Progenitor cell of endocrine pancreas (in vitro differentiated cells): ENCODE measurements at places on chromosomes 1 and 21.
A peak's percentile ranks its signal among the peaks of the same experiment; 100 is the strongest.

DNA sequence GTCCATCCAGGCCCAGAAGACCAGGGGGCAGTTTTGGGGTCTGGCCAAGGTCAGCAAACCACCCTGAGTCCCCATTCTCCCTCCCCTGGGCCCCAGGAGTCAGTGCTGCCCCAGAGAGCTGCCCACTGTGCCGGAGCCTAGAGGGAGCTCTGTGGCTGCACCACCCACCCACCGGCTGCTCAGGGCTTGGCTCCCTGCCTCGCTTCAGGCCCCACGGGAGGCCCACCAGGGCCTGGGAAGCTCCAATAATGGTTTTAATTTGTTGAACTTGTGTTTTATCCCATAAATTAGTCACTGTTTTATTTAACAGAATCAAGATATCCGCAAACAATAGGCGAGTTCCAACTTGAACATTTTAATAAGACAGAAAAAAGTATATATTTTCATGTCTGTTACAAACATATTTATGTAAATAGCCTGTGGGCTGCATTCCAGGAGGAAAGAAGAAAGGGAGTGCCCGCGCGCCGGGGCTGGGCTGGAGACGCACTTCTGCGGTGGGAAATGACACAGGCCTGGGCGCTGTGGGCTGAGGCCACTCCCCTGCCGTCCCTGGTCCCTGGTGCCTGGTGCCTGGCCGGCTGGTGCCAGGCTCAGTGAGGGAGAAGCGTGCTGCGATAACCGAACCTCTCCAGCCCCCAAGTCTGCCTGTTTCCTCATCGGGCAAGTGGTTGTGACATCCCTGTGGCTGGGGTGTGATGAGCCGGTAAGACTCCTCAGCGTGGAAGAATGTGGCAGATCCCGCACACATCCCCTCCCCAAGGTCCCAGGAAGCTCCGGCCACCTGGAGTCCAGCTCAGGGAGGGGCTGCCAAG, 160.5 kb downstream of the PEX14 start:
- no peak for DNase-seq

GRCh38 chr1:183493540-183494245, 21.4 kb downstream of the SMG7 start:
- DNase-seq, result no peak

GRCh38 chr1:204888294-204888693, 17.6 kb downstream of the NFASC start:
- DNase-seq, result no peak

- no peak for DNase-seq
These were observed 13.5 kb downstream of the RAB3B start for GRCh38 chr1:51976846-51977602.

GRCh38 chr1:172344444-172344843, 76.0 kb upstream of the C1orf105 start:
- no peak for DNase-seq

DNA sequence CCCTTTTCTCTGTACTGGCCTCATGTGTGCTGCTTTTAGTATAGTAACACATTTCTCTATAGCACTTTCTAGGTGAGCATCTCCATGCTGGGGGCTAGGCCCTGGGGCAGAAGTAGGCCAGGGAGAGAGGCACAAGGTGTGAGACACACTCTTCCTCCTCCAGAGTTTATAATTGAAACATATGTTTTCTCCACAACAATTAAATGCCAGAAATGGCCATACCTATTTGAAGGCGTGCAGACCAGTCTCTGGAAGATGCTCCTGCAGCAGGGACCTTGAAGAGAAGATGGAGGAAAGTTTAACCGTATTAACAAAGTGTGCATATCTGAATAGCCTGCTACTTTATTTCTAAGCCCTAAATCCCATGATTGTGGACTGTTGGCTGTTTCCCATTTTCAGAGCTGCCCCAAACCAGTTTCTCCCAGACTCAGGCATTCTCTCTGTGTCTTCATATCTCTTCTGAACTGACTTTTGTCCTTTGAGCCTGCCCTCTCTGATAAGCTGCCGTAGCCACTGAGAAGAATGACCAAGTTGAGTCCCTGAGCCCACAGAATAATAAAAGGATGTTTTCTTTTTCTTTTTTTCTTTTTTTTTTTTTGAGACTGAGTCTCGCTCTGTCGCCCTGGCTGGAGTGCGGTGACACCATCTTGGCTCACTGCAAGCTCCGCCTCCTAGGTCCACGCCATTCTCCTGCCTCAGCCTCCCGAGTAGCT, 81.3 kb downstream of the LRRC8D start:
- no peak for DNase-seq

GRCh38 chr1:110114173-110114572, 1.9 kb downstream of the UBL4B start:
- DNase-seq, result no peak

DNA sequence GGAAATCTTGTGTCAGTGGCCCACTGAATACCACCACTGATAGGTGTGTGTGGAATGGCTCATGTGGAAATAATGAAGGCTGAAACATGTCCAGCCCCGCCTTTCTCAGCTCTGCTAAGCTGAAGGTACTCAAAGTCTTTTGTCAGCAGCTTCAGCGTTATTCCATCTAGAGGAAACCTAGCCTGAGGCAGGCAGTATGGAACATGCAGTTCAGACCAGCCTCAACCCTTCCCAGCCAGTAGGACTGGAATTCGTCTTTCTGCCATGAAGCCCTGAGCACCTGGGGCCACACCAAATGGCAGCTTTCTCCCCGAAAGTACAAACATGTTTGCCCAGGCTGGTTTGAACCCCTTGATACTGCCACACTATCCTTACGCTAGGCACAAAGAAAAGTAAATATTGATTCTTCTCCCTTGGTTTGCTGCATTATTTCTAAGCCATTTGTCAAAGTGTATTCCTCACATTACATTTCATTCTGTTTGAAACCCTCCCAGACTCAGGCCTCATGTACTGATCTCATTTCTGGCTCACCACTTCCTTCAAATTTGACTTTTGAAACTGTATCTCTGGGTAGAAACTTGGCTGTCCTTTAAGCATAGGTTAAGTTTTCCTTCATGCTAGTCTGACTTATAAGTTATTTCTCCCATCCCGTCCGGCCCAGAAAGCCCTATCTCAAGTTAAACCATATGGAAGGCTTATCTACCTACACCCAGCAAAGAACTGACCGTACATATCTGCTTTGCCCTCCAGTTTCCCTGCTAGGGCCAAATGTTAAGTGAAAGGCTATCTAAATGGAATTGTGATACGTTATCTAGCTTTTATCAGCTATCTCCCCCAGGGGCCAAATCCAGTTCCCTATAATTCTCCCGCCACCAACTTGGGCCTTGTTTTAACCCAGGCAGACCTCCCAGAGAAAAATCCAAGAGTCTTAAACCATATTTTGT, 45.7 kb upstream of the HOOK1 start:
- DNase-seq, result no peak

- no peak for DNase-seq
These were observed 13.4 kb upstream of the PIAS3 start for GRCh38 chr1:145871994-145872924.

- no peak for DNase-seq
These were observed 37.8 kb downstream of the GPA33 start for GRCh38 chr1:167052389-167052788.

GRCh38 chr1:212310383-212310782, 25.2 kb downstream of the PPP2R5A start:
- no peak for DNase-seq

GRCh38 chr1:152505083-152505482, 5.5 kb upstream of the LCE5A start:
- no peak for DNase-seq

- no peak for DNase-seq
These were observed 20.7 kb upstream of the SYNJ1 start for GRCh38 chr21:32748529-32748928.

GRCh38 chr1:100750005-100750885, 30.7 kb downstream of the VCAM1 start:
- no peak for DNase-seq

DNA sequence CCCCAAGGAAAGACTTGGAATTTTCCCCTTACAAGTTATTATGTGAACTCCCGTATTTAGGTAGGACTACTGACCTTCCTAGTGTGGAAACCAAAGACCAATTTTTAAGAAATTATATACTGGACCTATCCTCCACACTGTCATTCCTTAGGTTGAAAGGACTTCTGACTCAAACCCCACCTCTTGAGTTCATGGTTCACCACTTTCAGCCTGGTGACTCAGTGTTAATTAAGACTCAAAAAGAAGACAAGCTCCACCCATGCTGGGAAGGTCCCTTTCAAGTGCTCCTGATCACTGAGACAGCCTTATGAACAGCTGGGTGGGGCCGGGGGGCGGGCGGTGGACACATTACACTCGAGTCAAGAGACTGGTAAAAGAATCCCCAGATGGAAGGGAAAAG, 113.2 kb downstream of the LRRC53 start:
- DNase-seq, result no peak

GRCh38 chr1:24925082-24925779, 4.8 kb downstream of the RUNX3 start:
- no peak for DNase-seq

DNA sequence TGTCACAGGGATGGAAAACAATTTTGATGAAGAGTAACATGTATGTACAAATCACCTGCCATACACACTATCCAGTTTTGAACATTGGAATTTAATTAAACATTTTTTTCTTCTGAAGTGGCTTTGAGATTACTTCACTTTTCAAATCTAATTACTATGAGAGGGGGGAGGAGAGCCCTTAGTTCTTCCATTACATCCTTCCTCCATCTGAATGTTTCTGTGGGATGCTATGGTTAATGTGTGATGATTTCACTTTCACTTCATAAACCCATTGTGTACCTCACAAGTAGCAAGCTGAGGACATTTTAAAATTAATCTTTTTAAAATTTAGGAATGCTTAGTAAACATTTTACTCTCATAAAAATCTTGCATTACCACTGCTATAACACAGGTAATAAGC, 156.9 kb downstream of the RUNX1 start:
- DNase-seq, result no peak

- no peak for DNase-seq
These were observed 227.7 kb downstream of the KAZN start for GRCh38 chr1:14826172-14826636.

- DNase-seq, result no peak
These were observed 244.0 kb upstream of the DMRTA2 start for GRCh38 chr1:50667272-50667671.

GRCh38 chr21:32523988-32524719, 61.2 kb downstream of the TCP10L start:
- DNase-seq, result no peak

- DNase-seq, result no peak
These were observed 6.0 kb downstream of the EDARADD start for GRCh38 chr1:236400061-236400603.

- DNase-seq, result no peak
These were observed 719 bp downstream of the MFAP2 start for GRCh38 chr1:16979475-16980327.

GRCh38 chr1:104878203-104878909, 1128.7 kb downstream of the AMY1C start:
- no peak for DNase-seq

DNA sequence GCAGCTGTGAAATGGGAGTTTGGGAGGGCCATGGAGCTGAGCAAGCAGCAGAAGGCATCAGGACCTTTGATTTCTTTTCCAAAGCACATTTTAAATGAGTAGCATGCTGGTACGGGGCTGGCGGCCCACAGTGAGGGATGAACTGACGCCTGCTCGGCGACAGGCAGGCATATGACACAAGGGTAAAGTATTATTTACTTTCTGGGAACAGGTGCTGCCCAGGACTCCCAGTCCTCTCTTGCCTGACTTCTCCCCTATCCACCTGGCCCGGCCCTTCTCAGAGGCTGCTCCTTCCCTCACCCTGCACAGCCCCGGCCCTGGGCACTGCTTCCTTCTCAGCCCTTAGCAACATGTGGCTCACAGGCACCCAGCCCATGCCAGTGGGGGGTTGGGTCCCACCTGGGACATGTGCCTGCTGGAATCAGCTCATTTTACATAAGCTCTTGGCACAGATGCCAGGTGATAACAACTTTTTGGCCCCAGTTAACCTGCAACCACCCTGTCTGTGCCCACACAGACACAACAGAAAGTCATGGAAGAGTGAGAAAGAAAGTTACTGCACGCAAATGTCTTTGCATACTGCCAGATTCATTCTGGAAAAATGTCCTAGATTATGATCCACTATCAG, 112.3 kb upstream of the GADD45A start:
- DNase-seq, result no peak

DNA sequence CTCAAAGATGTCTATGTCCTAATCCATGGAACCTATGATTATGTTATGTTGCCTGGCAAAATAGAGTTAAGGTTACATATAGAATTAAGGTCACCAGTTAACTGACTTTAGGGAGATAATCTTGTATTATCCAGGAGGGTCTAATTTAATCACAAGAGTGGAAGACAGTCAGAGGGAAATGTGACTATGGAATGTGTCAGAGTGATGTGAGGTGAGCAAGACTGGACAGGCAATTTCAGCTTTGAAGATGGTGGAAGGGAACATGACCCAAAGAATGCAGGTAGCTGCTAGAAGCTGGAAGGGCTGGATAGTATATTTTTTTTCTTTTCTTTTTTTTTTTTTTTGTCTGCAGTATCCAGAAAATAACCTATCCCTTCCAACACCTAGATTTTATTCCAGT, 241.7 kb upstream of the NEGR1 start:
- DNase-seq, result no peak

GRCh38 chr1:109762821-109763645, 690 bp downstream of the EPS8L3 start:
- DNase-seq, result no peak

- DNase-seq, result no peak
These were observed 298.3 kb downstream of the ASTN1 start for GRCh38 chr1:176866011-176866714.

DNA sequence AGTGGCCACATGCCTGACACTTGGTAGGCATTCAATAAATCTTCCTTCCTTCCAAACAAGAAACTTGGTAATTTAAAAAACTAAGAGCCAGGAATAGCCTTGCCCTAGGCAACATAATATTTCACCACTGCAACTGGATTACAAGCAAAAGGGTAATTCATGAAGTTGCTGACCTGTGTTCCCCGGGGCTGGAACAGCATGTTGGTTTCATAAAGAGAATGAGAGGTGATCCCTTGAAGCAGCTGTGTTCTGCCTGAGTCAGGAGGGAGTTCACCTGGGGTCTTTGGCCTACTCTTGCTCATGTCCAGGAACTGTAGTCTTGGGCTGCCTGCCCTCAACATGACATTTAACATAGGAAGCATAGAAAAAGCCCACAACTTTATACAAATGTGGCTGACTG, 329.0 kb upstream of the DAB1 start:
- DNase-seq, result no peak

- no peak for DNase-seq
These were observed 61.0 kb downstream of the WDR4 start for GRCh38 chr21:42818328-42818749.

GRCh38 chr1:32361674-32362473, 411 bp downstream of the FAM229A start:
- peak; percentile 47 for DNase-seq

- no peak for DNase-seq
These were observed 311.5 kb downstream of the DUSP10 start for GRCh38 chr1:221430152-221430960.

DNA sequence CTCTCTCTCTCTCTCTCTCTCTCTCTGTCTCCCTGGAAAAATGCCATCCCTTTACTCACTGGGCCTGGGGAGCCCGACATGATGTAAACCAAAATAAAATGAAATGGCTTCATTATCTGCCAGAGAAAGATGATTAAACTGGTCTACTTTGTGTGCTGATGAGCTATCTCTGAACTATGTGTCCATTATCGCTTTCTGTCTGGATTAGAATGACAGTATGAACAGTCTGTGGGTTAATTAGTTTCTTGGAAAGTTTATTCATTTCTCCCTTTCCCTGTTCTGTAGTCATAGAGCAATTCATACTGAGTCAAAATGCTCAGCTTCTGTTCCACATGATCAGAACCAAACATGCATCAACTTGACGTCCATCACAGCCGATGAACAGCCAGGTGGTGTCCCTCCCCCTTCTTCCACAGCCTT, 72.4 kb upstream of the KCND3 start:
- DNase-seq, result no peak
